Lung microvascular endothelial cell (primary cell): ENCODE measurements at places on chromosomes 1 and 21. TPM values are rescaled to one million over a fixed set of nuclear protein-coding genes. Genes with fewer than 3 reads are reported as not detected.

The SH3BGR gene
- total RNA-seq, result 0.20 and 0.22 TPM in 2 replicates

The TTC39A gene
- total RNA-seq, result 1.6 and 2.4 TPM in 2 replicates

The BSND gene
- not detected in 2 replicates for total RNA-seq

The ETNK2 gene
- 6.9 and 9.4 TPM in 2 replicates for total RNA-seq

The FAM151A gene
- total RNA-seq, result not detected in 2 replicates

The S100A12 gene
- total RNA-seq, result not detected in 2 replicates

The GRIK1 gene
- total RNA-seq, result 0.20 and 0.44 TPM in 2 replicates

The SPRR2B gene
- not detected in 2 replicates for total RNA-seq

The CHD5 gene
- total RNA-seq, result under 0.01 TPM in 2 replicates

The GRHL3 gene
- not detected in 2 replicates for total RNA-seq
